ENCODE measurements at places on chromosomes 11 and 22.

GRCh38 chr11:73117071-73117470 lies 25.0 kb downstream of the FCHSD2 start:
- DNase-seq: no peak

- DNase-seq: no peak
Measured at GRCh38 chr22:26897384-26897783, 240.0 kb downstream of the MIAT start.

GRCh38 chr22:48198489-48199459 lies 1436.3 kb downstream of the TBC1D22A start:
- DNase-seq: no peak

DNA sequence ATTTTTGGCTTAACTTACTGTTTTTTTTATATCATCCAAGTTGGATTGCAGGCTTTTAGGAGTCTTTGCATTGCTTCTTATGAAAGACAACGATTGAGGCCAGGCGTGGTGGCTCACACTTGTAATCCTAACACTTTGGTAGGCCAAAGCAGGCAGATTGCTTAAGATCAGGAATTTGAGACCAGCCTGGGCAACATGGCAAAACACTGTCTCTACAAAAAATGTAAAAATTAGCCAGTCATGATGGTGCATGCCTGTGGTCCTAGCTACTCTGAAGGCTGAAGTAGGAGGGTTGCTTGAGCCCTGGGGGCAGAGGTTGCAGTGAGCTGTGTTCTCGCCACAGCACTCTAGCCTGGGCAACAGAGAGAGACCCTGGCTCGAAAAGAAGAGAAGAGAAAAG lies 56.6 kb downstream of the BID start:
- no peak for DNase-seq

DNA sequence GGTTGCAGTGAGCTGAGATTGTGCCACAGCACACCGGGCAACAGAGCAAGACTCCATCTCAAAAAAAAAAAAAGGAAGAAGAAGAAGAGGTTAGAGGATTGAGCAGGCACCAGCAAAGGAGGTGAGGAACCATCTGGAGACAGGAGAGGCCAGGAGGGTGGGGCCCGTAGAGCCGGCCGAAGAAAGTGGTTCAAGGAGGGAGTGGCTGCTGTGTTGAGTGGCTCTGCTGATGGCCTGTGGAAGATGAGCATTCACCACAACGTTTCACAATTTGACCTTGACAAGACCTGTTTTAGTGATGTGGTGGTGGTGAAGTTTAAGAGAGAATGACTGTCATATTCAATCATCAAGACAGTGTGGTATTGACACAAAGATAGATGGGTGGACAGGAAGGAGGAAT lies 6.8 kb upstream of the CTSD start:
- no peak for DNase-seq

Data from cortex of kidney (tissue), 1 donor.